ENCODE measurements at places on chromosomes 4 and X.
A peak's percentile ranks its signal among the peaks of the same experiment; 100 is the strongest.

- no peaks in the 10 kb centered on the region for H3K27me3 ChIP-seq
- no peak for DNase-seq
- no peaks in the 10 kb centered on the region for H3K4me1 ChIP-seq
- no peak overlapping the region for H3K27ac ChIP-seq
- H3K36me3 ChIP-seq, result no peaks in the 10 kb centered on the region
Observed at GRCh38 chr4:166092797-166093290, 219.8 kb downstream of the TLL1 start.

- H3K36me3 ChIP-seq, result no peaks in the 10 kb centered on the region
- DNase-seq, result no peak
- H3K27ac ChIP-seq, result no peak overlapping the region
- peaks cover 2% of the 10 kb centered on the region for H3K27me3 ChIP-seq
Observed at GRCh38 chr4:53497487-53498244, 93.6 kb downstream of the LNX1 start.

- H3K36me3 ChIP-seq, result peaks cover 15% of the 10 kb centered on the region
- no peak for DNase-seq
- H3K4me3 ChIP-seq, result no peak overlapping the region
- no peaks in the 10 kb centered on the region for H3K27me3 ChIP-seq
- no peak overlapping the region for H3K27ac ChIP-seq
Observed at GRCh38 chr4:3255611-3256186, 6.7 kb downstream of the MSANTD1 start.

DNA sequence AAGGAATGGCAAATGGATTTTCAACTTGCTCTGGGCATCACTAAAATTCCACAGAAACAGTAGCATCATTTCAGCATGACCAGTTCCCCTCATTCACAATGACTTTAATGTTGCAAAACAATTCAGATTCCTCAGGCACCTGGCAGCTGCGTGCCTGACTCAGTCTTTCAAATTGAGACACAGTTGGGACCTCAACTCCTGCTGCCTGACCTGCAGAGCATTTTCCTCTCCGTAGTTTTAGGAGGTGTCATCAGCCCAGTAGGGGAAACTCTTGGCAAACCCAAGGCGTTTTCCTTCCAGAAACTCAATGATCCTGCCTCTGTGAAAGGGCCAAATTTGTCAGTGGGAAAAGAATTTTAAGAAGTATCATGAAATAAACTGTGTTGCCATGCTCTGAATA lies 388.9 kb downstream of the SPRY1 start:
- peaks cover 3% of the 10 kb centered on the region for H3K27me3 ChIP-seq
- H3K4me3 ChIP-seq, result no peak overlapping the region
- H3K27ac ChIP-seq, result no peak overlapping the region
- no peaks in the 10 kb centered on the region for H3K36me3 ChIP-seq

DNA sequence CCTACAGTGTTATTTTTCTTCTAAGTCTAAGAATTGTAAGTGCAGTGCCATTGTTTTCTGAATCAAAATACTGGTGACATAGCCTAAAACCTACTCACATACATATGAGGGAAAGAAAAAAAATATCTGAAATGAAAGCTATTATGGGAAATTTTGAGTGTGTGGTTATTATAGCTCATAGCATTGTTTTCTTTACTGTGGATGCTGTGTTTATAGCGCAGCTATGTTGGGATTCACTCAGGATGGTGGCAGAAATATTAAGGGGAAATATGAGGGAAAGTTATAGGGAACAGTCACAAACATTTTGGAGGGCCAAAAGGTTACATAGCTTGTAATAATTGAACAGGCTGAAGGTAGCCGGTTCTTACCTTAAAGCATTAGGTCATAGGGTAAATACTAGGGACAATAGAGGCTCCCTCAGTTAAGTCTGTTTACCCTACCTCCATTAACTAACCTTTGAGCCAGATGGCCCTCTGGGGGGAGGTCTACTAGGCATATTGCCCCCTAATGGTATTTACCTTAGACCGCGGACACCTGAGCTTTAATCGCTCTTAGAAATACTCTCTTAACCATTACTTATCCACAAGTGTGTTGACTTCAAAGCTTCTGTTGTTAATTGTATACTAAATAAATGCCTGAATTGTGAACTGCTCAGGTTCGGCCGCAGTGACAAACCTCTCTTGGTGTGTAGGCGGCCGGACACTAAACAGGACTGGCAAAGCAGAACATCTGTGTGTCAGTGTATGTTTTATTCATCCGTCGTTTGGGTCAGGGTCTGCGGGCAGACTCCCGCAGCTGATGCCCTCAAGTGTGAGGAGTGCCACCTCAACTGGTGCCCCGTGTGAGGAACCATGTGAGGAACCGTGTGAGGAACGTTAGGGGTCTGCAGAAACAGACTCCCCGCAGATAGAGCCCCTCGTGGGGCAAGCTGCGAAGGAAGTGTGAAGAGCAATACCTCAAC lies 21.3 kb upstream of the SULT1B1 start:
- H3K36me3 ChIP-seq, result no peaks in the 10 kb centered on the region
- no peak overlapping the region for H3K4me3 ChIP-seq
- H3K27ac ChIP-seq, result no peak overlapping the region
- no peaks in the 10 kb centered on the region for H3K4me1 ChIP-seq
- no peak for DNase-seq

DNA sequence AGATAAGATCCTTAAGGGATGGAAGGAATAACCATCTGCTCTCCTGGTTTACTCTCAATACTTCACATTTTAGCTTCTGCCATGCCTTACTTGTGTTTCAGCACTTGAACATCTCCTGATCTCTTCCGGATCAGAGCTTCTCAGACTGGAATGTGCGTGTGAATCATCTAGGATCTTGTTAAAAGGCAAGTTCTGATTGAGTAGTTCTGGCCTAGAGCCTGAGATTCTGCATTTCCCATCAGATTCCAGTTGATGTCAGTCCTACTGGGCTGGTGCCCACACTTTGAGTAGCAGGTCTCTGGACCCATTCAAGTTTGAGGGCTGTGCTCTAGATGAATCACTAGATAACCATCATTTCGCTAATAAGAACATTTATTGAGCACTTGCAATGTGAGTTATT lies 20.0 kb downstream of the NDP start:
- no peak for DNase-seq
- peaks cover 4% of the 10 kb centered on the region for H3K27me3 ChIP-seq
- H3K36me3 ChIP-seq, result no peaks in the 10 kb centered on the region

- H3K27me3 ChIP-seq, result no peaks in the 10 kb centered on the region
- no peak overlapping the region for H3K4me3 ChIP-seq
- no peak for DNase-seq
- no peak overlapping the region for H3K27ac ChIP-seq
Observed at GRCh38 chr4:18880871-18881270, 859.3 kb upstream of the LCORL start.

DNA sequence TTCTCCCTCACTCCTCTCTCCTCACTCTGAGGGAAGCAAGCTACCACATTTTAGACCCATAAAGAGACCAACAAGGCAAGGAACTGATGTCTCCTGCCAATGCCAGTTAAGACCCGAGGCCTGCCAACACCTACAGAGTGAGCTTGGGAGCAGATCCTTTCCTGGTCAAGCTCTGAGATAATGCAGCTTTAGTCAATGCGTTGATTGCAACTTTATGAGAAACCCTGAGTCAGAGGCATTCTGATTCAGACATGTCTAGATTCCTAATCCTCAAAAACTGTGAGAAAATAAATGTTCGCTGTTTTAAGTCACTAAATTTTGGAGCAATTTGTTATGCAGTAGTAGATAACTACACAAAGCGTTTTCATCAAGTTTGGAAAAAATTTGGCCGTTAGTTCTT lies 115.5 kb downstream of the JADE1 start:
- H3K27me3 ChIP-seq, result no peaks in the 10 kb centered on the region
- DNase-seq, result no peak
- H3K27ac ChIP-seq, result peak overlapping the region; percentile 90
- H3K4me3 ChIP-seq, result no peak overlapping the region
- peaks cover 25% of the 10 kb centered on the region for H3K4me1 ChIP-seq

- no peaks in the 10 kb centered on the region for H3K4me1 ChIP-seq
- H3K27me3 ChIP-seq, result peaks cover under 1% of the 10 kb centered on the region
- H3K27ac ChIP-seq, result no peak overlapping the region
- no peaks in the 10 kb centered on the region for H3K36me3 ChIP-seq
- DNase-seq, result no peak
- H3K4me3 ChIP-seq, result no peak overlapping the region
Observed at GRCh38 chr4:41280010-41280409, 23.3 kb downstream of the UCHL1 start.

Measured in immature natural killer cell (primary cell).